ENCODE measurements at places on chromosomes 7 and 10. TPM values are rescaled to one million over a fixed set of nuclear protein-coding genes. Genes with fewer than 3 reads are reported as not detected.

Gene IDI2
- not detected for polyA plus RNA-seq

Gene ADAMTS14
- polyA plus RNA-seq, result 20.0 TPM

Gene HMX2
- not detected for polyA plus RNA-seq

Gene DPYSL4
- 2.6 TPM for polyA plus RNA-seq

Gene TRIM50
- polyA plus RNA-seq, result 0.76 TPM

Gene RBM48
- 11.7 TPM for polyA plus RNA-seq
